ENCODE measurements at places on chromosomes 6 and 20. TPM values are rescaled to one million over a fixed set of nuclear protein-coding genes. Genes with fewer than 3 reads are reported as not detected.

SMOC2 gene
- total RNA-seq = not detected

ME1 gene
- total RNA-seq = 44.9 TPM

FRMD1 gene
- 0.03 TPM for total RNA-seq

QKI gene
- total RNA-seq = 54.9 TPM

Data from A549 treated with DMSO at 1 μM for 4 hours (cell line).